Nucleus accumbens (tissue), 56 donors: ENCODE measurements at places on chromosomes 1 and 21.

DNA sequence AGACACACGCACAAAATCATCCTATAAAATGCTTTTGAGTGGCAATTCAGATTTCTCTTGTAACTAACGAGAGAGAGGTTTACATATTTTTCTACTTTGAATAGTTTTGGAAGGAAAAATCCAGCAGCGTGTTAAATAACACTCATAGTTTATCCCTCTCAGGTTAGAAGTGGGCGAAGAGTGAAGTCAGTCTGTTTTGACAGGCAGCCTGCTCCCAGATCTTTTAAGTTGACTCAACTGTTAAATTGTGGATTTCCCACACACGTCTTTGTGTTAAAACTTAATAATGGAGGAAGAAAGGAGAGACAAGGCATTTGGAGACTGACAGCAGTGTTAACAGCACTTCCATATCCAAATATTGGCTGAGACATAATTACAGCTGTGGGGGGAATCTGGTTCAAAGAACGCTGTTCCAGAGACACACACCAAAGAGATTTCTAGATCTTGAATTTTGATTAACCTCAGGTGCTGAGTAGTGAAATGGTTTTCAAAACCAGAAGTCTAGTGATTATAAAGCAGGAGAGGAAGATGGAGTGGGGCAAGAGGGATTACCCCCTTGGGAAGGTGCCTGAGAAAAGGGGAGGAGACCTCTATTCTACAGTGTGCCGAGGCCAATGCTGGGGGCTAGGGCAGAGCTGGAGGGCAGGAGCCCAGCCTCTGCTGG lies 2.7 kb downstream of the MAPKAPK2 start:
- DNase-seq: no peak

DNA sequence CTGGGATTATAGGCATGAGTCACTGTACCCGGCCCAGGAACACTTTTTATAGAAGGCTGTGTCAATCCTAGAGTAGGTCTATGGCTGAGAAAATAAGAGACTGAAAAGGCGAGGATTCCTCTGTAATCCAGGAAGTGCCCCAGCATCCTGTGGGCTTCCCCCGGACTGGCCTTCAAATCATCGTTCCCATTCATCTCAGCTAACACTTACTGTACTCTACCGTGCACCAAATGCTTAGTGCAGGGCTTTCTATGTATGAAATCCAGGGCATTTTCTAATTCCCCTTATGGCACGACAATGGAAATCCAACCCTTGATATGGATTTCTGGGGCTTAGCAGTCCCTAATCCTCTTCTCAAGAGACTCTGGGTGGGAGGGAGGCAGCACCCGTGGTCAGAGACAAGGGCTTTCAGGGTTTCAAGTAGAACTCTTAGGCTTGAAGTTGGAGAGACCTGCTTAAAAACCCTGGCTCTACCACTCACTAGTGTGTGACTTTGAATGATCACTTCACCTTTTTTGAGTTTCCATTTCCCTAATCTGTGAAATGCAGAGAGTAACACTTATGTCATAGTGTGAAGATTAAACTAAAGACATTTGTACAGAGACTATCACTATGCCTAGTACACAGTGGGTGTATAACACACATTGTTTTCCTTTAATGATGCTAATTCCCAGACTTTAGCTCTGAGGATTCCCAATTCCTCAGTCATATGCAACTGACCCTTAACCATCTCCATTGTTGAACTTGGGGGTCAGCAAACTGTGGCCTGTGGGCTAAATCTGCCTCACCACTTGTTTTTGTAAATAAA lies 20.3 kb downstream of the MECR start:
- DNase-seq: no peak

DNA sequence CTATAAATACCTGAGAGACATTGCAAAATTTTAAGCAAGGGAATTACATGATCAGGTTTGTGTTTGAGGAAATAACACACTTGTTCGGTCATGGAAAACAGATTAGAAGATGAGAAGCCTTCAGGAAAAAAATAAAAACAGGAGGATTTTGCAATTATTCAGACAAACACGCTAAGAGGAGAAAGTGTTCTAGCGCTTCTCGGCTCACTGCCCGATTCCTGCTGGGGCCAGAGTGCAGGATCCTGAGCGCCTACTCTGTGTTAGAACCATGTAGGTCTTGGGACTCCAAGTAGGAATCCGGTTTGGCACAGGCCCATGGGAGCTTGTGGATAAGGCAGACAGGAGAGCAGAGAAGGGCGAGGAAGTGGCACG lies 8.1 kb upstream of the PRELP start:
- DNase-seq: no peak

DNA sequence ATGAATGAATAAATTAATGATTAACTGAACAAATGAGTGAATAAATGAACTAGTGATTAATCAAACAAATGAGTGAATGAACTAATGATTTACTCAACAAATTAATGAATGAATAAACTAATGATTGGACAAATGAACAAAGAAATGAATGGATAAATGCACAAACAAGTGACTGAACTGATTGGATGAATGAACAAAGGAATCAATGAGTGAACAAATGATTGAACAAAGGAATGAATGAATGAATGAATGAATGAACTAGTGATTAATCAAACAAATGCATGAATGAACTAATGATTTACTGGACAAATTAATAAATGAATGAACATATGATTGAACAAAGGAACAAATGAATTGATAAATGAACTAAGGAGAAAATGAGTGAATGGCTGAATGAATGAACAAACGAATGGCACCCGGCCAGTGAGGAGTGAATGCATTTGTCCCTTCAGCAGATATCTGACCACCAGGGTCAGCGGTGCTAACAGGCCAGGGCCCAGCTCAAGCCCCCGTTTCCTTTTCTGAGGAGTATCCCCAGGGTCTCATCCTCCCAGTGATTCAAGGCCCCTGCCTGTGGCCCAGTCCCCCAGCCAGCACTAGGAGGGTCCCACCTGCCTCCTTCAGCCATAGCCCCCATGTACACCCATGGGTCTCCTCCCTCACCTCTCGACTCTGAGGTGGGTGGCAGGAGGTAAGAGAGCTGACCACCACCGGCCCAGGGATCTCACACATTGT lies 49.9 kb downstream of the WNT9A start:
- DNase-seq: no peak

GRCh38 chr1:19644681-19645410 lies 735 bp downstream of the NBL1 start:
- DNase-seq: no peak

GRCh38 chr1:227728892-227729143 lies 6.3 kb downstream of the JMJD4 start:
- DNase-seq: no peak

DNA sequence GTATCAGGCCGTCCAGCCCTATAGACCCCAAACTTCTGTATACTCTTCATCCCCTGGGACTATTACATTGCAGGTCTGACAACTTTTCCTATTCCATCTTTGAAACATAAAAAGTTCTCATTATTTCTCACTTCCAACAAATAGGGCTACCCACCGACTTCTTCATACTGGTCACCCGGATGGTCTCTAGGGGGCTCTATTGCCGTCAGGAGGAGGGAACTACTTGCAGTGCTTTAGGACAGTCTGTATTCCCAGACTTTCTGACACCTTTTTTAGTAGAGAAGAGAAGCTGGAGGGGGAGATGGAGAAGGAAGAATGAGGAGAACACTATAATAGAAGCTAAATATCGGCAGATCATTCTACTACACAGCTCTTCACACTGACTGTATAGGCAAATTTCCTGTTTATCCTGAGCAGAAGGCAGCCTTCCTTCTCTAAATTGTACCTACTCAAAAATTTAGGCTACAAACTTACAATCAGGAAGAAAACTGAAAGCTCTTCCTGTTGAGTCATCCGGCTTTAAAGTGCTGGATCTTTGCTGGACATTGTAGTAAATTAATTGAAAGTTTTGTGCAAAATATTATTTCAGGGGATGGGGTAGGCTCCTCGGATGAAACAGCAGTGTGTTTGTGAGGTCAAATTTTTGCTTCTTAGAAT lies 54.6 kb downstream of the CDC7 start:
- no peak for DNase-seq
